Right ventricle myocardium superior (tissue), 1 donor: ENCODE measurements at places on chromosomes 6 and 20. TPM values are rescaled to one million over a fixed set of nuclear protein-coding genes. Genes with fewer than 3 reads are reported as not detected.

GRCh38 chr20:64244870-64245603, 10.5 kb upstream of the PCMTD2 start:
- DNase-seq, result no peak

GRCh38 chr20:62571669-62572344, 70.5 kb upstream of the SLCO4A1 start:
- no peak for DNase-seq

DNA sequence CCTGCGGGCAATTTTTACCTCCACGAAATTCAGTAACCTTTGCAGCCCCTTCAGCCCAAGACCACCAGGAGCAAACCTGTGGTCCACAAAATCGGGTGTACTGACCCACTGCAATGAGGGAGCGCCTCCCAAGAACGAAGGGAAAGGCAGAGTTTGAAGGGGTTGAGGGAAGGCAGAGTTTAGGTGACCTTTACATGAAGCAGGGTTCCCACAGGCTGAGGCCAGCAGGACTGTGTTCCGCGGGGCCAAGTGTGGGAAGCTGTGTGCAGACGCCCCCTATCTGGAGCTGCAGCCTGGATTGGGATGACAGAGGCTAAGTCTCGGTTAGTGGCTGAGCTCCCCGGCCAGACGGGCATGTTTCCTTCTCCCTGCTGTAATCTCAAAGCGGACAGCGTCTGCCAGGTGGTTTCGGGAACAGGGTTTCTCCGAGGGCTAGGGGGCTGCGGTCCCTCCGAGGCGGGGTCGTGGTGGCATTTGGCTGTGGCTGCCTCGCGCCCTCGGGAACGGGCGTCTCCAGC, 826 bp upstream of the PYGB start:
- peak; percentile 83 for DNase-seq

GRCh38 chr20:17471606-17472187, 59.5 kb downstream of the BFSP1 start:
- DNase-seq, result no peak

- DNase-seq, result no peak
Measured at GRCh38 chr6:18022398-18023231, 35.2 kb upstream of the KIF13A start.

GRCh38 chr6:9062596-9062995, 627.3 kb upstream of the SLC35B3 start:
- no peak for DNase-seq

DNA sequence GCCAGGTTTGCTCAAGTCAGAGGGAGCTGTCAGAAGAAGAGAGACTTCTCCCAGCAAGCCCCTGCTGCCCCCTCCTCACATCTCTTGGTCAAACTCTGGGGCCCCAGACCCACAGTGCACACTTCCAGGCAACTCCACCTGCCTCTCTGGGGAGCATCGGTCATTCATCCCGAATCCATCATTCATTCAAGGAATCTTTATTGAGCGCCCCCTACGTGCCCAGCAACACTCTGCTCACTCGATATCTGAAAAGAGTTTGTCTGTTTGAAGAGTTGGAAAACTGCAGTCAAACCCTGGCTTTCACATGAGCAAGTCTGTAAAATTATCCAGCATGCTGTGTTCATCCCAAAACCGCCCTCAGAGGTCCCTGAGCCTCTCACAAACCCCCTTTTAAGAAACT, 66.2 kb downstream of the PRR18 start:
- DNase-seq, result no peak

GRCh38 chr6:136608991-136609390, 58.8 kb upstream of the MAP7 start:
- no peak for DNase-seq

DNA sequence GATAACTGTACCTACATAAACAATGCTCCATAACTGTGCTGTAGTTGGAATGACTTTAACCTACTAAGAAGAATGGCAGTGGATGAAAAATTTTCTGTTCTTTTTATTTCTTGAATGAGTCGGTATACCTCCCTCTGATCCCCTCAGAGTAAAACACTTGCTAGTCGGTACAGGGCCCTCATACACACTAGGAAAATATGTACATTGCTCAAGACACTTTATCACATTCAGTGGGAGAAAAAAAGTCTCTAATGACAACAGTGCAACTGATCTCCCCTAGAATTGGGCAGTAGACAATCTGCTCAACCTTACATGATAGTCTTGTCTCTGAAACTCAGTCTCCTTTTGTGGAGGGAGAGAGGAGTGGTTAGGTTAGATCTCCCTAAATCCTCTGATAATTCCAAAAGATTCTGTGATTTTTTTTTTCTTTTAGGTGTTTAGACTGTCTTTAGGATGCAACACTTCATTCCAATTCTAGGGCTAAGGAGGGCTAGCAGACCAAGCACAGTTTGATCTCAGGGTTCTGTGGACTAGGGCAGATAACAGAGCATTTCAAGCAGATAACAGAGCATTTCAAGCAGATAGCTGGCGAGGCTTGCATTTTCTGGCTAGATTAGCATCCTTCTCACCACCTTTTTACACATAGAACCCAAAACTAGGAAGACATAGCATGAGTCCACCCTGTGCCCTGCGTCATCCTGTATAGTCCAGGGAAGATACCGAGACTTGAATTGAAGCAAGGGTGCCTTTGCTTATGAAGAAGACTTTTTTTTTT, 100.3 kb upstream of the TNFAIP3 start:
- DNase-seq, result no peak

DNA sequence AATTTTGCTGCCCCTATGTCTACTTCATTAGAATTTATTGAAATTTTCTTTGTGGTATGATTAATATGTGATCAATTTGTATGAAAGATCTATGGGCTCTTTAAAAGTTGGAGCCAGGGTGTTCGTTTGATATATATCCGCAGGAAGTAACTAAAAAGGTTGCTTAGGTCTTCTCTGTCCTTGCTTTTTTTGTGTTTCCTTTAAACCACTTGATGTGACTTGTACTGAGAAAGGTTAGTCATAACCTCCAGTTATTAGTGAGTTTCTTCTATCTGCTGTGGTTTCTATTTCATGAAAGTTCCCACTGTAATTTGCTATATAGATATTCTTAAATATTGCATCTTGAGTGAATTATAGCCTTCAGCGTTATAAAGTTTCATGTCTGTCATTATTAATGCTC, 585.3 kb upstream of the ARID1B start:
- no peak for DNase-seq

GRCh38 chr20:32984631-32985354, 19.4 kb downstream of the SUN5 start:
- DNase-seq, result peak; percentile 22

DNA sequence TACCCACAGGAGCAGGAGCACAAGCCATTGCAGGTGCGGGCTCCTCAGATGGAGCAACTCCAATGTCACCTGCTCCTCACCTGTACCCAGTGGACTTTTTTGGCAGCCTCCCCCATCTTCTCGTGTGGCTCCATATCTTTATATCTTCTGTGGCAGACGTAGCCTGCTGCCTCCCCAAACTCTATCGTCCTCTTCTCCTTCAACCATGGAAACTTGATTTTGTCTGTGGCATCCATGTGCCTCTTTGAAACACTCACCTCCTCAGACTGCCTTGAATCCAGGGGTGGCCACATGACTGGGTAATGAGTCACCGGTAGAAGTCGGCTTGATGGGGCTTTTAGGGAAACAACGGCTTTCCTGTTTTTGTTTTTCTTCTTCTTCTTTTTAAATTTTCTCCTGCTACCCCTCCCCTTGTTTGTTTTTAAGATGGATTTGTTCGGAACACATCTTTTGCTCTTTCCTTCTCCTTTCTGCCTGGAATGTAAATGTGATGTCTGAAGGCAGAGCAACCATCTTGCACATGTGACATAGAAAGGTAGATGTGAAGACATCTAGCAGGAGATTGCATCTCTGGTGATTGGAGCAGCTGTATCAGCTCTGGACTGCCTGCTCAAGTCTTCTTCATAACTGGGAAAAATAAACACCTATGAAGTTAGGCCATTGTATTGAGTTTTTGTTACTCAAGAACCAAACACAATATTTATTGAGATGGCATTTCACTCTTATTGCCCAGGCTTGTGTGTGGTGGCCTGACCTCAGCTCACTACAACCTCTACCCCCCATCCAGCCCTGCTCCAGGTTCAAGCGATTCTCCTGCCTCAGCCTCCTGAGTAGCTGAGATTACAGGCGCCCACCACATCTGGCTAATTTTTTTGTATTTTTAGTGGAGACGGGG, 69.9 kb upstream of the DDR1 start:
- no peak for DNase-seq

GRCh38 chr6:126983779-126984178, 134.7 kb upstream of the RSPO3 start:
- DNase-seq, result no peak

GRCh38 chr6:88895911-88896310, 67.5 kb downstream of the RNGTT start:
- DNase-seq, result no peak

DNA sequence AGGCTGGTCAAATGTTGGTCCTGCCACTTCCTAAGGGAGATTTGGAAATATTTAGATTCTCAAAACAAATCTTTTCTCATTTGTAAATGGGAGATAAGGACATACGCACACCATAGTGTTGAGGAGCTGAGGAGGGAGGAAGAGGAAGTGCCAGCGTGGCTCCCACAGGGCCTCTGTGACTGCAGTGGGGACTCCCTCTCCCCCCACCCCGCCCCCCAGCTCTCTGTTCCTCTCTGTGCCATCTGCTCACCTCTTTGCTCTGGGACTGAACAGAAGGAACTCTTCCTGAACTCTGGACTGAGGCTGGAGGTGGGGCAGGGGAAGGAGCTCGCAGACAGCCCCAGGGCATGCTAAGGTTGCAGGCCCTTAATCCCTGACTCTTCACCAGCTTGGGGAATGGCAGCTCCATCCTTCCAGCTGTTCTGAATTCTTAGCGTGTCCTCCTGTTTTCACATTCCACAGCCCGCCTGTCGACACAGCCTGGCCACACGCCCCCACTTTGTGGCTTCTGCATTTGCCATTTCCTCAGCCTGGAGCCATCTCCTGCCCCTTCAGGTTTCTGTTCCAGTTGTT, 11.4 kb downstream of the DDX27 start:
- peak; percentile 64 for DNase-seq

GRCh38 chr20:32896521-32897280, 38.0 kb downstream of the EFCAB8 start:
- no peak for DNase-seq

DNA sequence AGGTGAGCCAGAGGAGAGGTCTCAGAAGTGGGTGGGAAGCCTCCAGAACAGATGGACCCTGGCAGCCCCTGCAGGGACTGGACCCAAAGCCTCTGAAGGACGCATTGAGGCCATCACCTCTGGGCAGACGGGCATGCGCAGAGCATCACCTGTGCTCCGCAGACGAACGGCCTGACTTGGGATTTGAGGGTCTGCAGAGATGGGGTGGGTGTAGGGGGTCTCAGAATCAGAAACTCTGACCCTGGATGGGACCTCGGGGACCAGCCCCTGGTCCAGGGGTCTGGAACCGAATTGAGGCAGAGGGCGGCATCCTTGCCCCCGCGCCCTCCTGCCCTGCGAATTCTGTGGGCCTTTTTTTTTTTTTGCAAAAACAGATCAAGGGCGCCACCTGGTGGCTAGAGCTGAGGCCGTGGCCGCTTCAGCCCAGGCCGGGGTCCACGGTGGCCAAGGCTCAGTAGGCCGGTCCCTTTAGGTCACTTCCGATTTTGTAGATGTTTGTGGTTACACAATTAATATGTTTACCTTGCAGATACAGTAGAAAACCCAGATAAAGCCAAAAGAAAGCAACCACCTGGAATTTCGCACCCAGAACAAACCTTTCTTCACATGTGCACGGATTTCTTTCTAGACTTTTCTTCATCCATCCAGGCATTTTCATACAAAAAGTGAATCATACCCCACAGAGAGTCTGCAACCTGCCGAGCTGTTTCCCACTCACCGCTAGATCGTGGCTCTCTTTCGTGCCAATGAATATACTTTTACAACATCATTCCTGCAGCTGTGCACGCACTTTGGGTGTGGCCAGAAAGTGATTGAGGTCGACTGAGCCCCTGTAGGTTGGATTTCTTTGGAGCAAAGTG, 25.9 kb downstream of the ZBP1 start:
- DNase-seq, result peak; percentile 74

- DNase-seq, result no peak
Measured at GRCh38 chr6:168885196-168885595, 368.4 kb downstream of the THBS2 start.

GRCh38 chr6:11039040-11039439, 5.1 kb downstream of the ELOVL2 start:
- DNase-seq, result no peak

GRCh38 chr6:35905841-35906498, 14.9 kb downstream of the SRPK1 start:
- no peak for DNase-seq

DNA sequence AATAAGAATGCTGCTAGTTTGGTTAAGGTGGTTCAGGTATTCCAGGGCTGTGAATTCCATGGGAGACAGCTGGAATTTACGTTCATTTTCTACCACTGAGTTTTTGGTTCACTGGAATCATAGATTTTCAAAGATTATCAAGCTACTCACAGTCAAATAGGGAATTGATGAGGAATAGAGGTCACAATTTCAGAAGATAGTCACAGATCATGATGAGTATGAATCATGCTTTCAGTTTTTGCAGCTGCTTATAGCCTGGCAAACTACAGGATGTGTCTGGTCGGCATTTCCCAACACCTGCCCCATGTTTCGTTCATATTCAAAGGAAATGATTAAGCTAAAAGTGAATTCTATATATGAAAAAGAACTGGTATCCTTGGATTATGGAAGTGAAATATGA, 58.7 kb downstream of the BCKDHB start:
- no peak for DNase-seq

GRCh38 chr6:17865798-17866725, 121.4 kb downstream of the KIF13A start:
- peak; percentile 71 for DNase-seq

GRCh38 chr20:62658593-62659178, 16.4 kb downstream of the SLCO4A1 start:
- no peak for DNase-seq

- peak; percentile 49 for DNase-seq
Measured at GRCh38 chr6:151196555-151196954, 43.2 kb upstream of the AKAP12 start.

- no peak for DNase-seq
Measured at GRCh38 chr6:55255113-55255512, 72.2 kb upstream of the GFRAL start.

DNA sequence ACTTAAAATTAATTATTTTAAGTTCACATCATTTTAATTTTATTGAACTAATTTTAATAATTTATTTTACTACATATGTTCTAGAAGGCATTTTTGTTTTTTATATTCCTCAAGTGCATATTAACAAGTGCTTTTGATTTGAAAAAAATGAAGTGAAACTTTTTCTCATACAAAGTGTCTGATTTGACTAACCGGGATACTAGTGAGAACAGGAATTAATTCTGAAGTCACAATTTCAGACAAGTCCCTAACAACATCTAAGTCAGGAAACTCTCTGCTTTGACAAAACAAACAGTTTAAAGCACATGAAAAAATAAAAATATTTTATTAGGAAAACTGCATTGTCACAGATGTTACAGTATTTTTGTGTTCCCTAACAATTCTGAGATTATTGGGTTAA, 1166.3 kb upstream of the CITED2 start:
- DNase-seq, result no peak

Gene TCF21
- total RNA-seq, result 4.1 TPM

Gene TUBB
- total RNA-seq, result 179 TPM

Gene IMPG1
- total RNA-seq, result not detected

Gene ISM1
- 1.5 TPM for total RNA-seq

Gene DUSP15
- total RNA-seq, result 2.5 TPM

Gene PRR18
- total RNA-seq, result not detected

Gene SNPH
- total RNA-seq, result 8.9 TPM

Gene CTNNBL1
- 60.9 TPM for total RNA-seq

Gene SLC23A2
- 5.5 TPM for total RNA-seq
